ENCODE measurements at places on chromosomes 2 and 18. TPM values are rescaled to one million over a fixed set of nuclear protein-coding genes. Genes with fewer than 3 reads are reported as not detected.

Gene TUBA3E
- not detected for total RNA-seq

Gene GALR1
- total RNA-seq = not detected

DNA sequence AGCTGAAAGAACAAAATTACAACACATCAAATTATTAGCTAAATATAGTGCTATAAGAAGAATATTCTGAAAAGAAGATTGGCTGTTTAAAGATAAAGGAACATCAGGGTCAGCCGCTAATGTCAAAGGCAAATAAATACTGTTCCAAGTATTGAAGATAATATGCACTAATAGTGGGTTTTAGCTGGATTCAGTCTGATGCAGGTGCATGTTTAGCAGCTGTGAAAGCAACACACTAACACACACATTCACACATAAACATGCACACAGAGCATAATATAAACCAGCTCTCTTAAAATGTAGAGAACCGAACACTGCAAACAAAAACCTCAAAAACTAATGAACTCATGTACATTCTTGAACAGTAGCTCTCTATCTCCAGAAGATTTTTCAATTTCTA, 634.6 kb downstream of the ERBB4 start:
- no peak overlapping the region for H3K4me3 ChIP-seq
- no peak for DNase-seq
- no peaks in the 10 kb centered on the region for H3K27me3 ChIP-seq
- no peak overlapping the region for H3K27ac ChIP-seq
- H3K36me3 ChIP-seq = no peaks in the 10 kb centered on the region
- H3K4me1 ChIP-seq = peaks cover 21% of the 10 kb centered on the region

DNA sequence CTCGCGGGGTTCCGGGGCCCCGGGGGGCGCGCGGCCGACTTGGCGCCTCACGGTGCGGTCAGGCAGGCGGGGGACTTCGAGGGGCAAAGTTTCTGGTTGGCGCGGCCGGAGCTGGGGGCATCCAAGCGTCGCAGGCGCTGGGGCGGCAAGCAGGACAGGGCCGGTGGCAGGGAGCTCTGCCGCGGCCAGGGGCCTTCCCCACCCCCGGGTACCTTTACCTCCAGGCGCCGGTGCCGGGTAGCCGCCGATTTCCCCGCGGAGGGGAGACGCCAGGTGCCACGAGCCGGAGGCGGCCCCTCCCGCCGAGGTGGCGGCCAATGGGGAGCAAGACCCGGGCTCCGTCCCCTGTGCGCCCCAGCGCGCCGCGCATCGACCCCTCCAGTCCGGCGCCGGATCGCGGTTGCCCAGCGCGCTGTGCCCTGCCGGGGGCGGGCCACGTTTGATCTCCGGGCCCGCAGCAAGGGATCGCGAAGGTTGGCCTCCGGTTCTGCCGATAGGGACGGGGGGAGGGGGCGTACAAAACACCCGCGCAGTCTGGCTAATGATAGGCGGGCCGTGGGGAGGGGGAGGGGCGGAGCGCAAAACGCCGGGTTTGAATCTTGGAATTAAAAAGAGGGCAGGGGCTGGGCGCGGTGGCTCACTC, at the start of gene ST8SIA5:
ST8SIA5 (minus strand) TSS at position 495 of the 643 bp plus-strand sequence. CDS start 545 bp downstream, outside the sequence.
- peaks cover 22% of the 10 kb centered on the region for H3K4me1 ChIP-seq
- no peaks in the 10 kb centered on the region for H3K36me3 ChIP-seq
- no peak for DNase-seq
- no peaks in the 10 kb centered on the region for H3K27me3 ChIP-seq
- peak within 1 kb of the TSS; percentile 80 for H3K27ac ChIP-seq
- peak within 1 kb of the TSS; percentile 66 for H3K4me3 ChIP-seq

DNA sequence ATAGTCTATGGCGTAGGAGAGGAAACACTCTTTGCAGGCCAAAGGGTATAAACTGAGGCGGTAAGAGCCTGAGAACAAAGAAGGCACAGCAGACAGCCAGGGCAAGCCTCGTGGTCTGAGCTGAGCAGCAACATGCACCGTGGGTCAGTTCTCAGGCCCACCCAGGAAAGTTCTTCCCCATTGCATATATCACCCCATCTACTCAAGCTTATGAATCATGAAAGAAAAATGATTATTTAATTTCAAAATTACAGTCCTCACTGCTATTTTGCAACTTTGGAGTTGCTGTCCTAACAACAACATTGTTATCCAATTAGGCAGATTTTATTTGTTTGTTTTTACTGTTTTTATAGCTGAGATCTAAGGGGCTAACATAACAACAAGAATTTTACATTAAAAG, 54.7 kb upstream of the RIOK3 start:
- no peak overlapping the region for H3K4me3 ChIP-seq
- no peaks in the 10 kb centered on the region for H3K27me3 ChIP-seq
- H3K27ac ChIP-seq = no peak overlapping the region
- H3K36me3 ChIP-seq = no peaks in the 10 kb centered on the region

DNA sequence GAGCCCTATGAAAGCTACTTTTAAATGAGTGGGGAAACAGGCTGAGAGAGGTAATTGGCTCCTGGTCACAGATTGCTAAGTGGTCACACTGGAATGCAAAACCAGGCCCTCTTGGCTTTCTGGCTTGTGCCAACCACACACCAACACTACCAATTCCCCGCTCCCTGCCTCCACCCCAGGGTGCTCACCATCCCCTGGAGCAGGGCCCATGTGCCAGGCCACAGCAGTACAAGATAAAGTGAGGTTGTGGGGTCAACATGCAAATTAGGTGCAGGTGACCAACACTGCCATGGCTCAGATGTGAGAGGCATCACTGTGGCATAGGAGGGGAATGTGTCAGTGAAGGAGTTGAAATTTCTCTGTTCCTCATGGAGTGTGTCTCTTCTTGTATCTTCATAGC, 312.5 kb downstream of the MYCN start:
- H3K4me3 ChIP-seq = no peak overlapping the region
- H3K4me1 ChIP-seq = no peaks in the 10 kb centered on the region
- H3K27ac ChIP-seq = no peak overlapping the region
- H3K27me3 ChIP-seq = no peaks in the 10 kb centered on the region
- no peaks in the 10 kb centered on the region for H3K36me3 ChIP-seq

Measured in gastrocnemius medialis (tissue), 4 donors.